ENCODE measurements at places on chromosomes 16 and 17.

GRCh38 chr17:65323049-65323448, 185.9 kb downstream of the RGS9 start:
- peak; percentile 18 for DNase-seq

DNA sequence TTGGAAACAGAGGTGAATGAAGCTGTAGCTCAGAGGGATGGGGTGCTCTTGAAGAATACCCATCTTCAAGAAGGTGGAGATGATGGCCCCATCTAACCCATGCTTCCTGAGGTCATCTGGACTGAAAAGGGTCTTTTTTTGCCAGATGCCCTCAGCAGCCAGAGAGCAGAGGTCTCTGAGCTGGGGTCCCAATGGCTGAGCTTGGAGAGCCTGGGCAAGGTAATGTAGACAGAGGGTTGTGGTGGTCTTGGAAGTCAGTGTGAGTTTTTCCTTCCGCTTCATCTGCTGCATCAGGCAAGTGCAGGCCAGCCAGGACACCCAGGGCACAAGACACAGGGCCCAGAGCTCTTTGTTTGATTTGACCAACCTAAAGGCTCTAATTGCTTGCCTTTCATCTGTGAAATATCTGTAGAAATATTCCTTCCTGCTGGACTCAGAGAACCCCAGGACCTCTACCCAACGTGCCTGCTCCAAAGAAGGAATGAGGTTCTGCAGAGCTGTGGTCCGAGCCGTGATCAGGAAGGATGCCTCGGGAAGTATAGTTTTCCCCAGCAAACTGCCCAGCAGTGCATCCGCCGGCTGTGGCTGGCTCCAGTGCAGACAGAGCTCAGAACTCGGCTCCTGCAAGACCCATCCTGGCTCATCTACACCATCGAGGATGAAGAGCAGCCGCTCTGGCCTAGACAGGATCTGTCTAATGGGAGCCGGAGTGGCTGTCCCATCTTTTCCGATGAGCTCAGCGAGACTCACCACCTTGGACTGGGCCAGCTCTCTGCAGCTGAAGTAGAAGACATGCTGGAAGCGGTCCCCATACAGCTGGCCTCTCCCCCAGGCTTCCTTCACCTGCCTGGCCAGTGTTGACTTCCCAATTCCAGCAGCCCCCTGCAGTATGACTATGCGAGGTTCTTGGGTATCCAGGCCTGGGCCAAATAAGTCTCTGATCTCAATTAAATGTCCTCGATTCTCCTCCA, 25.2 kb downstream of the NLRP1 start:
- no peak for DNase-seq

GRCh38 chr17:38716368-38717005, 11.4 kb downstream of the MLLT6 start:
- no peak for DNase-seq

DNA sequence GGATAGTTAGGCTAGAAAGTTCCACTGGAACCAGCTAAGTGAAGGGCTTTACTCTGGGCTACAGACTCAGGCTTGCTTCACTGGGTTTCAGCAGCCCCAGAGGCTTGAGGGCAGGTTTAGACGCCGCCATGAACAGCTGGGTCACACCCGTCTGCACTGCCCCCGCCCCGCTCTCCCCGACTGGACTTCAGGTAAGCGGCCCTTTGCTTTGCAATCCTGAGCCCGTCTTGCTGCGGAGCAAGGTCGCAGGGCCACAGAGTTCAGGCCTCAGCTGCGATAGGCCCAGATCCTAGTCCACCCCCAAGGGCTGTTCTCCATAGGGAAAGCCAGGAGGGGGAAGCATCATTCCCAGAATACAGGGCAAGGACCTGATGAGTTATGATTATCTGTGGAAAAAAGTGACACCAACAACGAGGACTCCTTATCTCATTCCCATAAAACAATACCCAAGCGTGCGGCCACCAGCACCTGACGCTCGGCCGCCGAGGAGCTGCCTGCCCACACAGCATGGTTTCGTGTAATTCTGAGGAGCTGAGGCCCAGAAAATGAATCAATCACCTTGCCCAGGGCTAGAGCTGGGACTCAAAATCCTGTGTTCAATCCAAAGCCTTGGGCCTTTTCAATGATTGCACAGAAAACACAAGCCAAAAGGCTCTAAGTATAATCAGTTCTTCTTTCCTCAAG, 20.4 kb downstream of the MEAK7 start:
- DNase-seq = no peak

- no peak for DNase-seq
These were observed 255.3 kb upstream of the PMFBP1 start for GRCh38 chr16:72427051-72427782.

DNA sequence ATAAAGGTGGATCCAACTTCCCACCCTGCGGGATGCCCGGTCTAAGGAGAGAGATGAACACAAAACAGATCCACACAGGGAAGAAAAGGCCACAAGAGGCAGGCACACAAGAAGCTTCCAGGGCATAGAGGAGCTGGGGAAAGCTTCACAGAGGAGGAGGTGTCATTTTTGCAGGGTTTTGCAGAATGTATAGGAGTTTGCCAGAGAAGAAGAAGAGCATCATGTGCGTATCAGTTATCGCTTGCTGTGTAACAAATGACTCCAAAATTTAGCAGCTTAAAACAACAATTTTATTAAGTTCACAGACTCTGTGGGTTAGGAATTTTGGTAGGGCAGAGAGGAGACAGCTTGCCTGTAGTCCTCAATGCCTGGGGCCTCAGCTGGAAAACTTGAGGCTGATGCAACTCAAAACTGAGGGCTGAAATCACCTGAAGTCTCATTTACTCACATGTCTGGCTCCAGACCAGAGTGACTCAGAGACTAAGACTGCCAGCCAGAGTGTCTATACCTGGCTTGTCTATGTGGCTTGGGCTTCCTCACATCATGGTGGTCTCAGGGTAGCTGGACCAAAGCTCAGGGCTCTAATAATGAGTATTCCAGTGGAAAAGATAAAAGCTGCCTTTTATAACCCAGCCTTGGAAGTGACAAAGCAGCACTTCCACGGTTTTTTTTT, 33.9 kb upstream of the ZNF423 start:
- peak; percentile 5 for DNase-seq

DNA sequence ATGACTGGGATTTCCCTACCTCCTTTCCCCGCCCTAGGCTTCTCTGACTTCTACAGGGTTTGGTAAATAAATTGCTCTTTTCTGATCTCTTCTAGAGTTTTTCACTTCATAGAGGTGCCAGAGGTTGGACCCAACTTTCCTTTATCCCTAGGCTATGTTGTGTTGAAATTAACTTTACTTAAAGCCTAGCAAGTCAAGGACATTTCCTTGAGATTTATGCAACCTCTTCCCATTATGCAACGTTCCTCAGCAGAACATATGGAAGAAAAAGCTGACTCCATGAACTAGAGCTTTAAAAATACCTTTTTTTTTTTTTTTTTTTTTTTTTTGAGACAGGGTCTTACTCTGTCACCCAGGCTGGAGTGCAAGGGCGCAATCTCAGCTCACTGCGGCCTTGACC, 15.5 kb downstream of the MPO start:
- DNase-seq = no peak

GRCh38 chr16:13517841-13518240, 402.1 kb upstream of the ERCC4 start:
- no peak for DNase-seq

- DNase-seq = no peak
These were observed 64.7 kb upstream of the SLC12A3 start for GRCh38 chr16:56800355-56800754.

DNA sequence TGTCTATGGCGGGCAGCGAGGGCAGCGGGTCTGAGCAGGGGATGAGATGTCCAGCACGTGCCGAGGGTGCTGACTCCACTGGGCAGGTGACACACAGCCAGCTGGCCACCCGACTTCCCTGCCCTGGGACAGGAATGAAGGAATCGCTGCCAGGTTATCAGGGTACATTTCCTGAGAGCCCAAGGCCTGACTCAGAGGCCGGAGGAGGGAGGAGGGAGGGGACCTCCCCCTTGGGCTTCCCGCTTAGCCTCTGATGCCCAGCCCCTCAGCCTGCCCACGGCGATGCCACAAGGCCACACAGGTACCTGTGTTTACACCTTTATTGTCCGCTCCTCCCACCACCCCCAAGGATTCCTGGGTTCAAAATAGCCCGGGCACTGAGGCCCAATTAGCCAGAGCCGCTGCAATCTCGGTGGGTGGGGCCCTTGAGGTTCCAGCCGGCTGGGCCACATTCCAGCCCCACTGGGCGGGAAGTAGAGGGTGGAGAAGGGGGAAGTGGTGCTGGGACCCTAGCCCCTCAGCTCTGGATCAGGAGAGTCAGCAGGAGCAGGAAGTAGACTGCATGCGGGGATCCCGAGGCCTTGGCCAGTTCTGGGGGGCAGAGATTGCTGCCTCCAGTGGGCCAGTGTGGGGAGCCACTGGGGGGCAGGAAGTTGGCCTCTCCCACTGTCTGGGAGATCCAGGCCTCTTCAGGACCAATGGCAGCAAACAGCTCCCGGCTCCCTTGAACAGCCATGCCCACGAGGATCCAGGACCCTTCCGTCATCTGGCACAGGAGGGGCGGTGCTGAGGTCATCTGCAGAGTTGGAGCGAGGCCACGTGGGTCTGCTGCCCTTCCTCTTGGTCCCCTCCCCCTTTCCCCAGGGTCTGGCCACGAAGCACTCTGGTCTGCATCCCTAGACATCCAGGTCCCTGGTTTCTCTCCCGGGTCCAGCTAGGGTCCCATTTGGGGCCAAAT, 3.4 kb upstream of the PRSS8 start:
- peak; percentile 76 for DNase-seq

GRCh38 chr16:7763111-7763510, 430.5 kb downstream of the RBFOX1 start:
- DNase-seq = peak; percentile 29

- DNase-seq = peak; percentile 90
These were observed 14.4 kb downstream of the SNN start for GRCh38 chr16:11682655-11683096.

GRCh38 chr16:22710326-22710725, 103.6 kb upstream of the HS3ST2 start:
- no peak for DNase-seq

- DNase-seq = no peak
These were observed 21.1 kb downstream of the ARHGAP27 start for GRCh38 chr17:45411348-45412105.

DNA sequence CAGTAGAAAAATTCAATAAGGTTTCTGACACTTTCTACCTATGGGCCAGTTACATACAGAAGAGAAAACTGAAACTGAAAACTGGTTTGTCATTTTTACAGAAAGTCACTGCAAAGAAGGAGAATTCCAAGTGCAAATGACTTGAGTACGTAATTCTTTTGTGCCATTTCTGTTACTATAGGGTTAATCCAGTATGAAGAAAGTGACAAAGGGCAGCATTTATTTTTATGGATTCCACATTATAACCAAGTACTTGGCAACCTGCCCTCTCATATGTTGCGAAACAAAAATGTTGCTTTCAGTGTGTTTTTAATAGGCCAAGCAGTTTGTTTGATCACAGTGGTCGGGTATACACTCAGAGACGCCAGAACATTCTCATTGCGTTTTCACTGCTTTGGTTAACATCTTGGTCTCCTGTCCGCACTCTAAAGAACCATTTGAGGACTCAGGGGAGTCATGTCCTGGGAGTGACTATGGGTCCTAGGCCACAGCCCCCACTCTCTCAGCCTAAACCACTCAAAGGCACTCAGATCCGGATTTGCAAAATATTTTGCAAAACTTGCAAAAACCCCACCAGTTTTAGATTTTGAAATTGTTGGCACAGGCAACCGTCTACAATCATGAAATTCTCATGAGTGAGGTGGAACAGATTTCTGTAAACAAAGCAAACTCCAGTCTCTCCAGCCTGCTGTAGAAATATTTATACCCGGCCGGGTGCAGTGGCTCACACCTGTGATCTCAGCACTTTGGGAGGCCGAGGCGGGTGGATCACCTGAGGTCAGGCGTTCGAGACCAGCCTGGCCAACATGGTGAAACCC, 15.4 kb upstream of the HELZ start:
- DNase-seq = no peak

- DNase-seq = no peak
These were observed 3.9 kb downstream of the RAI1 start for GRCh38 chr17:17684906-17685774.

DNA sequence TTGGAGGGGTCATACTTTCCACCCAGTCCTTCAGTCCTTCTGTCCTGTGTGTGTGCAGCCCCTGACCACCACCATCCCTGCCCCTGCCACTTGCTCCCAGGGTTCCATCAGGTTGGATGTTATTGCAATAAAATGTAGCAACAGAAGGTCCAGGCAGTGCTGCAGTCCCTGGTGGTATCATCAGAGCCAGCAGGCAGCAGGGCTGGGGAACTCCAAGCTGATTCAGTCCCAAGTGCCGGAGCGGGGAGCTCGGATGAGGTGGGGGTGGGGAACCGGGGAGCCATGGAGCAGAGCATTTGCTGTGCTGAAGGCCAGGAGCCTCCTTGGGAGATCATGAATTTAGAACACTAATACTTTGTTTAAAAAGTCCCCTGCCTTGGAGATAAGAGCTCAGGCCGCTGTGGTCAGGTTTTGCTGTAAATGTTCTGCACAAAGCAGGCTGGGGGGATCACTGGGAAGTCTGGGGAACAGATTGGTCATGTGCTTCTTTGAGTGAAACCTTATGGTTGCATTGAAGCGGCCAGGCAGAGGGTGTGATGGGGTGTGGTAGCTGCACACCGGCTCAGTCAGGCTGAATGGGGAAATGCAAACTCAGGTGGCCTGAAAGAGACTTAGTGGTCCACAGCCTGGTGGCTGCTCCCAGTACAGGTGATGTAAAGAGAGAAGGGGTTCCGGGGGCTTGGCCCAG, 225.9 kb downstream of the SEC14L1 start:
- no peak for DNase-seq

- peak; percentile 93 for DNase-seq
These were observed 26.3 kb downstream of the ERN1 start for GRCh38 chr17:64103391-64104364.

- DNase-seq = no peak
These were observed 14.7 kb downstream of the TNS4 start for GRCh38 chr17:40486522-40487370.

DNA sequence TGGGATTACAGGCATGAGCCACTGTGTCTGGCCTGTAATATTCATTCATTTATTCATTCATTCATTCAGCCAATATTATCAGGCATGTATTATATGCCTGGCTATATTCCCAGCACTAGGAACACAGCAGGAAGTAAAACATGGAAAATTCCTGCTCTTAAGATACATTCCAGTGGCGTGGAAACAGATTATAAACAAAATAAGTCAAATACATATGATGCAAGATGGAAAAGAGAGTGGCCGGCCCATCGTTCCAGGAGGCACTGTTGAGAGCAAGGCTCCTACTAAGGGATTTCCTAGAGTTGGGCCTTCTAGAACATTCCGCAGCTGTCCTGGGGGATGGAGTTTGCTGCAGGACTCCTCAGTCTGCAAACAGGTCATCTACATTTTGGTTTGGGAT, 17.7 kb downstream of the ADCY9 start:
- no peak for DNase-seq
